ENCODE measurements at places on chromosomes 7 and 10.

DNA sequence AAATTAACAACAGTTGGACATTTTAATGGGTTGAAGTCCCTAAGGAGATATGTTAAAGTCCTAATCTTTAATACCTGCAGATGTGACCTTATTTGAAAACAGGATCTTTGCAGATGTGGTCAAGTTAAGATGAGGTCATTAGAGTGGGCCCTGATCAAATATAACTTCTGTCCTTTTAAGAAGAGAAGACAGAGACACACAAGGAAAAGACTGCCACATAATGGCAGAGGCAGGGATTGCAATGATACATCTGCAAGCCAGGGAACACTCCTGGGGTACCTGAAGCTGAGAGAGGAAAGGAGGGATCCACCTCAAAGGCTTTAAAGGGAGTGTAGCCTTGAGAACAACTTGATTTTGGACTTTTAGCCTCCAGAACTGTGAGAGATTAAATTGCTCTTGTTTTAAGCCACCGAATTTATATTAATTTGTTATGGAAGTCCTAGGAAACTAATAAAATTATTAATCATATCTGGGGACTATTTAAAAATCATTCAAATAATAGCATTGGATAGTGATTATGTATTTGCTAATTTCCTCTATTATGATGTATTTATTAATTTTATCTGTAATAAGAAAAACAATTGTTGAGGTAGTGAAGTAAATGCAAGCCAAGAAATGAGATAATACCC, 700.0 kb upstream of the PCDH15 start:
- no peak for DNase-seq

DNA sequence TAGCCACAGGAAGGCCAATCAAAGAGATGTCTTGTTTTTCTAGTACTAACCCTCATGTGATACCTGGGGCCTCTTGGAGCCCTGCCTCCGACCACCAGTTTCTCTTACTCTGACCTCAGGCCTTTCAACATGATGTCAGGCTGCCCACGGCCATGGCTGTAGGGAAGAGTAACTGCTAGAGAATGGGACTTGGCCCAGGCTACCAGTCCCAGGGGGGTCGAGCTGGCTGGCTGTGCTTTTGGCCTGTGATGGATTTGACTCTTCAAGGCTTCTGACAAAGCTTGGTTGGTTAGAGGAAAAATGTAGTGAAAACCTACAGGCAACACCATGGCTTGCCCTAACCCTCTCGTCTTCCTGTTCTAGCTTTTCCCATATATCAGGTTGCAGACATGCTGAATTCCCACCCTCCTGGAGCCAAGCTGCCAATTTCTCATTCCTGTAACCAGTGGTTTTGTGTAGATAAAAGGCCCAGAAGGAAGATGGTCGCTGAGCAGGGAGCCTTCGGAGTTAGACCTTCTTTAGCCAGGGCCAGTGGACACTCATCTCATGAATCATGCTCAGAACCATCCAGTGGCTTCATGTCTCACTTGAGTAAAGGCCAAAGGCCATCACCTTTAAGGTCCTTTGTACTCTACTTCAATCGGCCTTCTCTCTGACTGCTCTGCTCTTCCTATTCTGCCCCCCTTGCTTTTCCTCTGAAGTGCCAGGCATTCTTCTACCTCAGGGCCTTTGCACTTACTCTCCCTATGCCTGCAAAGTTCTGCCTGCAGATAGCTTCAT, 19.7 kb downstream of the SUFU start:
- DNase-seq: no peak

DNA sequence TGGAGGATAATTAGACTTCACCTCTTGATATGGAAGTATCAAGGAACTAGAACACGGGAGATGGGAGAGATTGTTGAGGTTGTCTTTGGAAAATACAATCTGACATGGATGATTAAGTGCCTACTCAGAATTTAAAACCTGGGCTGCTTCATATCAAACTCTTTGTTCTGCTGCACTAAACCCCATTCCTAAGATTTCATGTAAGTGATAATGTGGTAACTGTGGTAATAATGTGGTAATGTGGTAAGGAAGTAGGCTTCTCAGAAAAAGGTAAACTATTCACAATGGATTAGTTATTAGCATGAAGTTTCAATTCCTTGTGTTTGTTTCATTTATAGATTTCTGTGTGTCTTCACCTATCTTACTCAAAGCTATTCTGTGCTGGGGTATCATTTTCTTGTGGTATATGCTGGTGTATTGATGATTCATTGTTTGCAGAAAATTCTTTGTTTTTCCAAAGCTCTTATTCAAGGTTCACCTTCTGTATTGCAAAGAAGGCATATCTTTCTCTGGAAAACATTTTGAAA, 129.9 kb upstream of the TAC1 start:
- no peak for DNase-seq

DNA sequence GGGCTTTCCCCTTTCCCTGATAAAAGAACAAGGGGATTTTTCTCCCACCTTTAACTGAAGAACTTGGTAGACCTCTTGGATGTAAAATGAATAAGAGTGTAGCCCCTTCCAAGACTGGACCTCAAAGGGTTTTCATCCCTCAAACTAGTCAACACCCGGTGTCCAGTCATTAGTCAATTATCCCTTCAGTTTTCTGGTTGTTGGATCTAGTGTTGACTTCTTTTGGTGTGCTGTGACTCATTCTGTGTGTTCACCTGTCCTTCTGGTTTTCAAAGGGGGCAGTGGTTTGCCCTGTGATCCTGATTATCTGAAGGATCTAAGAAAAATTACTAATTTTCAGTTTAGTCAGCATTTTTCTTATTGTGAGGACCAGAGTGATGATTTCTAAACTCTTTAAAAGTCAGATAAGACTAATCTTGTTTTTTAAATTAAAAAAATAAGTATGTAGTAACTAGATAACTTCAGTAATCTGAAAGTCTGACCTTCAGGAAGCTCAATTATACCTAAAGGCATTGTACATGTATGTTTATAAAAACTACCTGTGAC, 583.5 kb downstream of the CNTNAP2 start:
- DNase-seq: no peak

GRCh38 chr7:35025369-35025870, 11.9 kb downstream of the DPY19L1 start:
- DNase-seq: no peak

DNA sequence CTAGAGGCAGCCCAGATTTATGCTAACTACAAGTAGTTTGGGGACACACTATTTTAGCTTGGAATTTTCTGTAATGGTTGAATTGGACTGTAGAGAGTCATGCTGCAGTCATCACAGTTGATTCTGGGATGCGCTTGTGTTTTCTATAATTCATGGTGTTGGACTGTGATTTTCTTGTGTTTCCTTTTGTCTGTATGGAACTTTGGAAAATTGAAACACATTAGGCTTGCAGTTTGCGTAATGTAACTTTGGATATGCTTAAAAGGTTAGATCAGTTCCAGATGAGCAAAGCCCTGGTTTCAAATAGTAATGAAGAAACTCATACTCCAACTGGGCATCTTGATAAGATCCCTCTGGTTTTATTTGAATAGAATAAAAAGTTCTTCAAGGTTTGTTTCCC, 502.2 kb downstream of the ARL4A start:
- DNase-seq: no peak

- no peak for DNase-seq
These were observed 66.9 kb upstream of the DOCK1 start for GRCh38 chr10:126838316-126838715.

DNA sequence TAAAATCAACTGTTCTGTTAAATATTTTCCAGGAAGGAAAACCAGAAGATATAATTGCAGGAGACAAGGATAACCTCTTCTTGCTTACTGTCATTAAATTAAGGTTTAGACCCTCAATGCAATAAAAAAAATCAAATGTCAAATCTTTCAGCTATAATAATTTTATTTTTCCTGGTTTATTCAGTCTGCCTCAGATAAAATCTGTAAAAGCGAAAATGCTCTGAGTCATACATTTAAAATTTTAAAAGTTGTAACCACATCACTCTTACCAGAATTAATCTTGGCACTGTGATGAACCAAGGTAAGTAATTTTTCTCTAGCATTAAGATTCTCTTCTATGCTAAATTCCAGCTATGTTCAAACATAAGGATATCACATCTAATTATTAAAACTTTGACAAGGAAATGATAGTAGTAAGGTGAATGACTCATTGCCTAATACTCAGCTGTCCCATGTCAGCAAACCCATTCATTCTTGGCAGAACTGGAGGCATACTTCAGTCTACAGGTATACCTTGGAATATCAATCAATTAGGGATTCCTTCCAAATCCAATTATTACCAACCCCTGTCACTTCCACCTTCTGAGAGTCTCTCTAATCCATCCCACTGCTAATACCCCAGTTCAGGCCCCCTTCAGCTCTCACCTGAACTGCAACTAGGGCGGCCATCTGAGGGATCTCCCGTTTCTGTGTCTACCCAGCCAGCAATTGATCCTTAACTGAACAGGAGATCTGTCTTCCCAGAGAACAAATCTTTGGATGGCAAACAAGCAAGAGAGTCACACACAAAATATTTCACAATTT, 434.1 kb downstream of the GRM8 start:
- no peak for DNase-seq

DNA sequence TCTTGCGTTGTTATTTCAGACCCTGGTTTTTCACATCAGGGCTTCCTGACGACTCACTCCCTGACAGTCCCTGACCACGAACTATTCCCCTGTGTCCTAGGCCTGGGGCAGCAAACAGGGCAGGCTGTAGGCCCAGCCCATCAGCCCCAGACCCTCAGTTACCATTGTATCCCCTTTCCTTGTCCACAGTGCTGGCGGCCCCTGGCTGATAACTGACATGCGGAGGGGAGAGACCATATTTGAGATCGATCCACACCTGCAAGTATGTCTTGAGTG, 50.5 kb upstream of the TRIM8 start:
- DNase-seq: no peak

- DNase-seq: no peak
These were observed 474.1 kb upstream of the ZMIZ1 start for GRCh38 chr10:78594559-78595268.

GRCh38 chr10:66836057-66836456, 89.8 kb upstream of the LRRTM3 start:
- DNase-seq: no peak

GRCh38 chr7:6482307-6482706, 34.6 kb upstream of the DAGLB start:
- DNase-seq: no peak

- no peak for DNase-seq
These were observed 133.3 kb downstream of the ARL4A start for GRCh38 chr7:12820777-12821176.

DNA sequence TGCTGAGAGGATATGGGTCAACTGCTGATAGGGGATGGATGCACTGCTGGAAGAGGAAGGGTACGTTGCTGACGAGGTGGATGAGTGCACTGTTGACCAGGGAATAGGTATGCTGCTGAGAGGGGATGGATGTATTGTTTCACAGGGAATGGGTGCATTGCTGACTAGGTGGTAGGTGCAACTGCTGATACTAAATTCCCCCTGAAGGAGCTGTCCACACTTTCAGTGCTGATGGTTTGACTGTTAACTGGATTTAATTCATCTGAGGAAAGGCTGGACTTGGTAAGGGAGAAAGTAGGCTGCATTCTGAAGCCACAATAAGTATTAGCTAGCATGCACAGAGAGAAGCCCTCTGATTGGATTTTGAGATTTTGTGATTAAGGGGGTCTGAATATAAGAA, 1196.8 kb upstream of the PHF14 start:
- DNase-seq: no peak

- DNase-seq: no peak
These were observed 24.5 kb downstream of the SNX13 start for GRCh38 chr7:17915796-17916195.

DNA sequence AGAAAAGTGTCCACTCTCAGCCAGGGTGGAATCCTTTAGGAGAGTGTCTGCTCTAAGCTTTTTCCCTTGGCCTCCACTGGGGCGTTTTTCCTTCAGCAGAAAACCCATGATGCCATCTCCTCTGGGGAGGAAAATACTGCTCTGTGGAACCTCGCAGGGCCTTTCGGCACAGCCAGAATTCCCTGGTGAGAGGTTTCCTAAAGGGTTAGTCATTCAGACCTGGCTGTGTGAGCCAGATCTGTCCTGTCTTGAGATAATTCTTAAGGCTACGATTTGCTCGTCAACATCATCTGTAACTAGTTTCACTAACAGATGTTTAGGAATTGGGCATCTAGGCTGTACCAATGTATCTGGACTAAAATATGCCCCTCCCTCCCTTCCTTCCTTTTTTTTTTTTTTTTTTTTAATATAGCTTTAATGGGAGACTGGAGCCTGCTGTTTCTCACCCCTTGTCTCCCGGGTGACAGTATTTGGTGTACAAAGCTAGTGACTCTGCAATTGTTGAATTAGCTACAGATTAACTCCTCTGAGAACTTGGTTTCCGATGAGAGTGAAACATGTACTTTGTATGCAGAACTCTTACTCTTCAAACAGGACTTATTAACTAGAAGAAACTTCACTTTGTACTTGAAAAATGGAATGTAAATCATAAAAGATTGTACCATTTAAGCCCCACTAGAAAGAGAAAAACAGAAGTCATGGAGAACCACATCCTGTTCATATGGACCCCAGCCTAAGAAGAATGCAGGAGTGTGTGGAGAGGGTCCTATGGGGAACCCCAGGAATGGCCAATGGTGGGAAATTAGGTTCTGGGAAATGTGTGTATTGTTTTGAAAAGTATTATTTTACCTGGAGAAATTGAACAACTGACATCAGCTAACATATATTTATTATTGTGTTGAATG, 230.9 kb downstream of the CAMK1D start:
- no peak for DNase-seq

GRCh38 chr7:98866765-98867164, 3.0 kb downstream of the TMEM130 start:
- no peak for DNase-seq

DNA sequence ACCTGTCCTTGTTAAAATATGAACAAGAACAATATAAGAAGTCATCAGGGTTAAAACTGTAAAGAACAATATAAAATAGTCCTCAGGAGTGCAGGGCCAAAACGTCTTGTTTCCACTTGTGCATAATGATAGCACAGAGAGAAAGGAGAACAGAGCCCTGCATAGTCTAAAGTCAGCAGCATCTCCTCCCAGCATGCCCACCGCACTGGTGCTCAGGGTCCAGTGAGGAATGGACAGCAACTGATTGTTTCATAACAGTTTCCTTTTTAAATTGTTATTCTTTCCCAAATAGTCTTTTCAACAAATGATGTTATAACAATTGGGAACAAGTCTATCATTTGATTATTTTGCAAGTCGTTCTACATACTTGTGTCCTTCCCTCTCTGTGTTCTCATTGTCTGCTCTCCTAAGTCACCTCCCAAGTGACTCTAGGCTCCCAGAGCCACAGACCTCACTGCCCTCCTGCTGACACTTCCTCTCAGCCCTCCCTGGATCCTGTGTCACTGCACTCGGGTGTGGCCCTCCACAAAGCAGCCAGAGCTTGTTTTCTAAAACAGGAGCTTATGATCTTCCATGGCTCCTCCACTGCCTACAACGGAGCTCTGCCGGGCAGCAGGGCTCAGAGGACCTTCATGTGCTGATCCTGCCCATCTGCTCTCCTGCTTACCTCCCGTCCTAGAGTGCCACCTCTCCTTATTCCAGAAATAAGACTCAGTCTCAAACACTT, 27.6 kb downstream of the COBL start:
- no peak for DNase-seq

- DNase-seq: no peak
These were observed 14.1 kb downstream of the NFE2L3 start for GRCh38 chr7:26165950-26166683.

- DNase-seq: no peak
These were observed 239.3 kb downstream of the RAB11FIP2 start for GRCh38 chr10:117807441-117807840.

GRCh38 chr10:5292196-5292735, 72.5 kb upstream of the UCN3 start:
- DNase-seq: peak; percentile 33

- no peak for DNase-seq
These were observed 35.8 kb upstream of the PRKAR1B start for GRCh38 chr7:762885-763284.

- no peak for DNase-seq
These were observed 127.7 kb downstream of the TEX36 start for GRCh38 chr10:125555267-125555666.
